GM23248 (cell line): ENCODE measurements at places on chromosomes 3 and 15. TPM values are rescaled to one million over a fixed set of nuclear protein-coding genes. Genes with fewer than 3 reads are reported as not detected.

- DNase-seq: no peak
Measured at GRCh38 chr3:41705893-41706292, 256.0 kb downstream of the ULK4 start.

The CFAP100 gene
- not detected in 2 replicates for total RNA-seq

- no peak for DNase-seq
Measured at GRCh38 chr3:48445277-48445882, 1.2 kb upstream of the ATRIP start.

DNA sequence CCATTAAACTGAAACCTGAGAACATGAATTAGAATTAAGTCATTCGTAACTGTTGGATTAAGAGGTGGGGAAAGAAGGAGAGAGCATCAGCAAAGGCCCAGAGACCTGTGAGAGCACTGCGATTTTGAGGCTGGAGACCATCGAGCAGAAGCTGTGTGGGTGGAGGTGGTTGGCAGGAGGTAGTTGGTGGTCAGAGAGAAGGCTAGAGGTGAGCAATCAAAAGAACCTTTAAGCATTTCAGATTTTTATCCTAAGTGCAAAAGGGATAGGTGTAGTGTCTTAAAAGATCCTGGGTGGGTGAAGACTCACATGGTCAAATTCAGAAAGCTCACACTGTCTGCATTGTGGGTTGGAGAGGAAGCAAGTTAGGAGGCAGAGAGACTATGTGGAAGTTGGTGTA lies 65.1 kb upstream of the TEX264 start:
- no peak for DNase-seq

DNA sequence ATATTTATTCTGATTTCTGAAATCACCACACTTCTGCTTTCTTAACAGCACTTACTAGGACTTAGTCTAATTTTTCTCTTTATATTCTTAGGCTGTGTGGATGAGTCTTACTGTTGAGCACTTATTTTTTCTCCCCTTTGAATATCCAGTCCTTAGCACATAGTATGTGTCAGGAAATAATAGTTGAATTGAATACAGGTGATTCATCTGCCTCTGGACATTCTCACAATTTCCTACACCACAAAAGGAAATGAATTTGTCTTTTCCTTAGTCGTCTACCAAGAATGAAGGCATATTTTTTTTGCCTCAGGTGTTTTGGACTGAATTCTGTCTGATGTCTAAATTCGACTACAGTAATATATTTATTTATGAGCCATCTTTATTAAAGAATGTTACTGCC lies 204.2 kb downstream of the GHSR start:
- peak; percentile 72 for DNase-seq

DNA sequence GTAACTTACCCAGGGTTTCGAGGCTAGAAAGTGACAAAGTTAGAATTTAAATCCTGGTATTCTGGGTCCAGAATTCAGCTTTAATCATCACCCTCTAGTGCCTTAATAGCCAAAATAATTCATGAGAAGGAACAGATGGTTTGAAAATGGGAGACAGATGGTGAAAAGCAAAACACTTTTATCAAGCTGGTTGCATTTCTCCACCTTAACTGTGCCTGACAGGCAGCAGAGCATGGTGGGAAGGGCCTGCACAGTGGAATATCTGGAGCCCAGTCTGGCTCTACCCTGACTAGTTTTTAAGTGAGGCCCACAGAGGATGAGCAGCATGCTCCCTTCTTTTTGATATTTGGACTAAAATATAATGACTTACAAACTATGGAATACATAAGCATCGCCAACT lies 35.6 kb upstream of the RASGRP1 start:
- no peak for DNase-seq

- DNase-seq: no peak
Measured at GRCh38 chr3:15581471-15582394, 19.6 kb downstream of the HACL1 start.

The ATP2B2 gene
- total RNA-seq: not detected in 2 replicates

DNA sequence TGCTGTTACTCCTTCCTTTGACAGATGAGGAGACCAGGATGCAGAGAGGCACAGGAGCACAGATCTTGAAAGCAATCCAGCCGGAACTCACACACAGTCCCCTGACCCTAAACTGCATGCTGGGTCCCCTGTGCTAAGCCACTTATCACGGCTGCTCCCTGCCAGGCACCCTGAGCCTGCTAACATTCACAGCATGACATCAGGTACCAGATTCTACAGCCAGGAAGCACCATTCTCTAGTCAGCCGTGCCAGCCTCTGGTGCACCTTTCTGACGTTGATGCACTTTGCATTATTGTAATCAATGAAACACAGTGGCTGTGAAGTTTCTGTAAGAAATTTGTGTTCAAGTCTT lies 247.3 kb downstream of the OCA2 start:
- DNase-seq: no peak

GRCh38 chr3:55818485-55818884 lies 331.4 kb upstream of the WNT5A start:
- no peak for DNase-seq

- no peak for DNase-seq
Measured at GRCh38 chr3:172276103-172276502, 172.2 kb downstream of the GHSR start.
